Esophagus squamous epithelium (tissue), 5 donors: ENCODE measurements at places on chromosomes 4 and X.
A peak's percentile ranks its signal among the peaks of the same experiment; 100 is the strongest.

DNA sequence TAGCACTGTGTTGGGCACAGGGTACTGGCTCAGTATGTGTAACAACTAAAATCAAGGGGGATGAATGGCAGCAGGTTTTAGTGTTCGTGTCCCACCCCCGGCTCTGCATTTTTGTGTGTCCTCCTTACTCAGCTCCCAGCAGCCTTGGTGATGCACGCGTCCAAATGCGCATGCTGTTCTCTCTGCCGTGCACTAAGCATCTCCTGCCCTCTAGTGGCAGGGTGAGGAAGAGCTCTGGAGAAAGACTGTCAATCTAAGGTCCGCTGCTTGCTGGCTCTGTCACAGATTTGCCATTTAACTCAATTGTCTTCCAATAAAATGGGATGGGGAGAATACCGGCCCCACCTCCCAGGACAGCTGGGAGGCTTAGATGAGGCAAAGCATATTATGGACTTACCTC lies 61.4 kb downstream of the WFS1 start:
- H3K27me3 ChIP-seq = peaks cover 52% of the 10 kb centered on the region
- H3K4me1 ChIP-seq = peaks cover 3% of the 10 kb centered on the region
- no peak overlapping the region for H3K27ac ChIP-seq
- DNase-seq = no peak
- H3K4me3 ChIP-seq = no peak overlapping the region

DNA sequence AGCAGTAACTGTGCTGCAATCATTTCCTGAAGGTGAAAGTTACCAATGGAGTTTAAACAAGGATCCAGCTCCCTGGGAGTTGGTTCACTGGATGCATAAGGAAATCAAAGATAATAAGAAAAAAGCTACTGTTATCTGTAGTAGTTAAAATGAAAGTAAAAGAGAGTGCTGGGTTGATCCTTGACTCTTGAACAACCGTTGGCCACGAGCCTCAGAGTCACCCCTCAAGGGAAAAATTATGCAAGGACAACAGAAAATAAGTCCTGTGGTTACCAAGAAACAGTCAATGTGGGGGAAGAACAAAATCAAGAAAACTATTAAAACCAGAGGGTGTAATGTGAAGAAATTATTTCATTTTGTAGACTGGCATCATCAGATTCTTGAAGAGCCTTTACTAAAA lies 49.7 kb upstream of the DDIT4L start:
- H3K27ac ChIP-seq = no peak overlapping the region
- no peak for DNase-seq
- no peaks in the 10 kb centered on the region for H3K27me3 ChIP-seq
- H3K4me3 ChIP-seq = no peak overlapping the region

DNA sequence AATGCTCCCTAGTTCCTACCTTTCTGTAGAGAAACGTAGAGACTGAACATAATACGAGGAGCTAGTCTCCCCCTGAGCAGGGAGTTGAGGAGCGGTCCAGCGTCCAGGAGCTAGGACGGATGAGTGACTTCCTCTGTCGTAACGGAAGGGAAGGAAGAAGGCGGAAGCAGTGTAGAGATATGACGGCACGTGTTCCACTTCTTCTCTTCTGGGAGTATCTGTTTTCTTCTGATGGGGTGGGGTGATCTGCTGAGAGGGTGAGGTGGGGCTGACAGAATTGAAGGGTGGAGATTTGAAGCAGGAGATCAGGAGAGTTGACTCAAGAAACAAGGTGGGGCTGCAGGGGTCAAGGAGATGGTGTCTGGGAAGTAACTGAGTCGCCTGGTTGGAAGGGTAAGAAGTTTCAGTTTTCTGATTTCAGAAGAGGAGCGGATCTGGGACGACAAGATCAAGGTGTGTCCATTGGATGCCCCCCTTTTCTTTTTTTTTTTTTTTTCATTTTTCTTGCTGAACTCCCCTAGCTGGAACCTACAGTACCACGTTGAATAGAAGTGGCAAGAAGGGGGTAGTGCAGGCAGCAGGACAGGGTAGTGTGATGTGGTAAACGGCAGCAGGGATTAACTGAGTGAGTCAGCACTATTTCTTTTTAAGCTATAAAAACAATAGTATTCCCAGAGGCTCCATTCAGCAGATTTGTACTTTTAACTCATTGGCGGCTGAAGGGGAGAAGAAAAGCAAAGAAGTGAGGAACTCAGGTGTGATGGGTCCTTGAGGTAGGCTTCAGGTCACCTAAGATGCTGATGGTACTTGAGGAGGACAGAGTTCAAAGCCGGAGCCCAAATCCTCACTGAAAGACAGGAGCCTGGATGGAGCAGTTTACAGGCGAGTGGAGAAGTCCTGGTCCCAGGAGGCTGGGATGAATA lies 50.8 kb upstream of the SETD7 start:
- peak overlapping the region; percentile 81 for H3K27ac ChIP-seq
- no peak overlapping the region for H3K4me3 ChIP-seq
- DNase-seq = no peak
- H3K36me3 ChIP-seq = no peaks in the 10 kb centered on the region

- no peak for DNase-seq
- peaks cover 82% of the 10 kb centered on the region for H3K4me1 ChIP-seq
- H3K36me3 ChIP-seq = peaks cover 7% of the 10 kb centered on the region
- H3K4me3 ChIP-seq = no peak overlapping the region
- H3K27ac ChIP-seq = peak overlapping the region; percentile 82
- no peaks in the 10 kb centered on the region for H3K27me3 ChIP-seq
These were observed 222.5 kb downstream of the MGST2 start for GRCh38 chr4:139887962-139888735.

DNA sequence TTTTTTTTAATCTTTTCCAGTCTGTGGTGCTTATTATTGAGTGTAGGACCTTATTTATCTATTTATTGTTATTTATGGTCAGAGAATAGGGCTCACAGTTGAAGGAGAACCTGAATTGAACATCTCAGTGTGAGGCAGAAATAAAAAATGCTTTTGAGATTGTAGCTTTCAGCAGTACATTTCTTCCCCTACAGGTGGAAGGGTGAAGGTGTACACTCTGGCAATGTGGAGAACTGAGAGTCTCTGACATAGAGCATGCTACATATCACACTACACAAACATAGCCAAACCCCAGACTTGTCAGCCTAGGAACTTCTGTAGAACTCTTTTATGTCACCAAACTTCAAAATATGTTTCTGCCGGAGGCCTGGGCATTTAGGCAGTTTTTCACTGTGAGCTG lies 140.2 kb downstream of the STIM2 start:
- no peaks in the 10 kb centered on the region for H3K4me1 ChIP-seq
- no peak for DNase-seq
- no peak overlapping the region for H3K4me3 ChIP-seq
- H3K27me3 ChIP-seq = no peaks in the 10 kb centered on the region
- no peak overlapping the region for H3K27ac ChIP-seq
- H3K36me3 ChIP-seq = no peaks in the 10 kb centered on the region

DNA sequence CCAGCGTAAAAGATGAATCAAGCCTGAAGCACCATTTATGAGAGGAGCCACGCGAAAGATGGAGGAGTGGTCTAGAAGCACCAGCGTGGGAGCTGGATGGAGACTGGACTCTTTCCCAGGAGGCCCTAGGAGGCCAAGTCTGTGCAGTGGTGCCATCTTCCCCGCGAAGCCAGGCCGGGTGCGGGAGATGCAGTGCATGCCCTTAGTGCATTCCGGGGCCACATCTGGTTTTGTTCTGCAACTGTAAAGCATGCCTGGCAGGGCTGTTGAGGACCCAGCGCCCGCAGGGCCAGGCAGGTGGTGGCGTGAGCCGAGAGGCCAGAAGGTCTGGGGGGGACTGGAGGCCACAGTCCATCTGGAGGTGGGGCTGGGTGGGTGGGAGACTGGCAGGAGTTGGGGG lies 78.6 kb upstream of the ADRA2C start:
- no peak overlapping the region for H3K27ac ChIP-seq
- no peak for DNase-seq
- no peaks in the 10 kb centered on the region for H3K4me1 ChIP-seq

GRCh38 chr4:7638984-7639789 lies 204.5 kb upstream of the PSAPL1 start:
- no peak for DNase-seq
- H3K4me1 ChIP-seq = peaks cover 5% of the 10 kb centered on the region
- no peak overlapping the region for H3K4me3 ChIP-seq
- peaks cover 41% of the 10 kb centered on the region for H3K27me3 ChIP-seq

DNA sequence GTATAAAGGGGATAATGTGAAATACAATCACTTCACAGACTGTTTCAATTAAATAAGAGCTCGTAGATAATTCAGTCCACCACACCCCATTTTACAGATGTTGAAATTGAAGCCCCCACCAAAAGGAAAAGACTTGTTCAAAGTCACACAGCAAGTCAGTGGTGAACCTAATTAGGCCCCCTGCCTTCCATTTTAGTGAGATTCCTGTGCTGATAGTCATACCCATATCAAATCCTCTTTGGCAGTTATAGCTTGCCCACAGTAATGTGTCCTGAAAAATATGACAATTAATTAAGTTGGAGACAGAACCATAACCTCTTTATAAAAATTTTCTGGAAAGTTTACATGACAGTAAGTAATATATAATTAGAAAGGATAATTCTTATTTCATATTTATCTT lies 58.0 kb downstream of the AR start:
- no peaks in the 10 kb centered on the region for H3K27me3 ChIP-seq
- no peak overlapping the region for H3K4me3 ChIP-seq
- H3K36me3 ChIP-seq = no peaks in the 10 kb centered on the region

DNA sequence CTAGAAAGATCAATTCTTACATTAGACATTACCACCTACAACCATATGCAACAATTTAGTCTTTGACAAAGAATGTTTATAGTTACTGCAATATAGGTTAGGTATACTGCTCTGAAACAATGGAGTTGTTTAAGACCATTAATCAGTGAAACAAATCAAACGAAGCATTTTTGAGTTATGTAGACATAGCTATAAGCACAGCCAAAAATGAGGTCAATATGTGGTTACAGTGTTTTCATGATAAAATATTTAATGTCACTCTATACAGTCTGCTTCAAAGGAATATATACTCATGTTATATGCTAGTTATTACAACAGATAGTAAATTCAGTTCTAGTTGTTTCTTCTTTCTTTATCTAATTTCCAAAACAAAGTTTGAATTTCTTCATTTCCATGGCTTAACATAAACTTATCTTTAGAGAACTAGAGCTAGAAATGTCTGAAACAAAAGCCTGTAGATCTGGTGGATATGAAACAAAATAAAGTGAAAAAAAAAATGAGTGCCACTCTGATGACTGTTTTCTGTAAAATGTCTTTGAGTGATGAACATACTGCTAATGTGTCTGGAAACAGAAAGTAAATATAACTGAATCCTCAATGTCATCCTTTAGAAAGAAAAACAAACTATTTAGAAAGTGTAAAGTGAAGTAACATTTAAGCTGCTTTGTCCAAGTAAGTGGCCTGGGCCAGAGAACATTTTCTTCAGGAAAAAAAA lies 809.0 kb downstream of the FAT4 start:
- no peaks in the 10 kb centered on the region for H3K36me3 ChIP-seq
- no peak for DNase-seq
- peaks cover 5% of the 10 kb centered on the region for H3K4me1 ChIP-seq
- no peak overlapping the region for H3K27ac ChIP-seq
- H3K27me3 ChIP-seq = no peaks in the 10 kb centered on the region
- H3K4me3 ChIP-seq = no peak overlapping the region

GRCh38 chrX:154384284-154384892 lies 5.3 kb downstream of the EMD start:
- peaks cover 17% of the 10 kb centered on the region for H3K36me3 ChIP-seq
- H3K4me3 ChIP-seq = no peak overlapping the region
- H3K27me3 ChIP-seq = no peaks in the 10 kb centered on the region

DNA sequence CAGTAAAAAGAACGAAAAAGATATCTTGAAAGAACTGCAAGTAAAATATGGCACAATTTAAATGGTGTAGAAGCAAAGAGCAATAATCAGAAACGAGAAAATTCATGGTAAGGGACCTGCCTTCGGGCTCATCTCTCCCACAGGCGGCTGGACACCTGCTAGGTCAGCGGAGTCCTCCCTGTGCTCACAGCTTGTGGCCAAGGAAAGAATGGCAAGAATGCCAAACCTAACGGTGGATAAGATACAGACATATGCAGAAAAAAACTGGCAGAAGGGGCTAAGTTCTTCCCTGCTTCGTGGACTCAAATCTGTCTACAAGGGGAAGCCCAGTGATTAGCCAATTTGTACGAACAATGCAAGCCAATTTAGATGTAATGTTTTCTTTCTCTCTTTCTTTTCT lies 152.1 kb upstream of the VCX start:
- no peak overlapping the region for H3K4me3 ChIP-seq
- no peak overlapping the region for H3K27ac ChIP-seq
- DNase-seq = no peak
- no peaks in the 10 kb centered on the region for H3K4me1 ChIP-seq
- no peaks in the 10 kb centered on the region for H3K27me3 ChIP-seq

GRCh38 chr4:139725236-139725635 lies 59.6 kb downstream of the MGST2 start:
- H3K27ac ChIP-seq = no peak overlapping the region
- no peak overlapping the region for H3K4me3 ChIP-seq
- DNase-seq = no peak
- no peaks in the 10 kb centered on the region for H3K27me3 ChIP-seq

DNA sequence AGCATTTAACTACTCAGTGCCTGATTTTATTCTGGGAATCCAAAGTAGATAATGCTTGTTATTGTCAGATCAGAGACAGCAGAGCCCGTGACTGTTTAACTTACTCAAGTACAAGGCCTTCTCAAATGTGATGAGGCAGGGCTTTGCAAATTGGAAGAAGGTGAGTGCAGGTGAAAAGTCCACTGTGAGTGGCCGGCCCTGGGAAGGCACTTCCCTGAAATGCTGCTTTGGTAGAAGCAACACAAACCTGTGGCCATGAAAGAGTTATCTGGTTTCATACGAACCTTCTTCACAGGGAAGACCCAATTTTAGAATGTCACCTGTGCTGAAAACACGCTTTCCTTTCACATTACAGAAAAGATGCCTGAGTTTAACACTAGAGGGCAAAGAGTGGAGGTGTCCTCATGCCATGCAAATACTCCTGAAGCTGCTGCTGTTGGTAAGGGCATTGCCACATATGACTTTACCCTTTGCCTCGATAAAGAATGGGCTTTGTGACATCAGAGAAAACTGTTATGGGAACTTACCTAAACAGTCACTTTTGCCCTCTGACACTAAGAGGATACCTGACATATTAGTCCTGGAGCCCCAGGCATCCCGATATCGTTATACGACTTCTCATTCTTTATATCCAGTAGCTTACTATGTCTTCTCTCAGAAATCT lies 8.0 kb downstream of the PPARGC1A start:
- H3K27ac ChIP-seq = no peak overlapping the region
- peaks cover 4% of the 10 kb centered on the region for H3K4me1 ChIP-seq
- DNase-seq = no peak
- no peak overlapping the region for H3K4me3 ChIP-seq

DNA sequence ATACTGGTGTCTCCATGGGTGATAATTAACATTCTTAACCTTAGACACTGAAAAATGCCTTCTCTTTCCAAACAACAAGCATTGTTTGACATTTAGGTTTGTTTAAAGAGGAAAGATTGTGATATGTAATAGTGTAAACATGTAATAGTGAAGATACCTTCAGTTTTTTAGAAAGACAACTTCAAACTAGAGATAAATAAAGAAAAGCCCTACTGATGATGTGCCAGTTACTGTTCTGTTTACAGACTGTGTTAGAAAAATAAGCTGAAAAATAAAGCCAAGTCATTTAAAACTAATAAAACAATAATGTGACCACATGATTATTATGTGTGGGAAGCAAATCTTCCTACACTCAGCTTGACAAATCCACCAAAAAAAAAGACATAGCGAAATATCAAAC lies 2035.3 kb upstream of the TENM3 start:
- DNase-seq = no peak
- no peaks in the 10 kb centered on the region for H3K36me3 ChIP-seq
- H3K27me3 ChIP-seq = no peaks in the 10 kb centered on the region
- H3K4me3 ChIP-seq = no peak overlapping the region
- no peak overlapping the region for H3K27ac ChIP-seq

GRCh38 chrX:130343411-130343810 lies 3.7 kb downstream of the SLC25A14 start:
- peaks cover 14% of the 10 kb centered on the region for H3K4me1 ChIP-seq
- no peak overlapping the region for H3K4me3 ChIP-seq
- no peak for DNase-seq
- H3K27me3 ChIP-seq = no peaks in the 10 kb centered on the region
- no peaks in the 10 kb centered on the region for H3K36me3 ChIP-seq
- H3K27ac ChIP-seq = no peak overlapping the region
